ENCODE measurements at places on chromosomes 5 and 9. TPM values are rescaled to one million over a fixed set of nuclear protein-coding genes. Genes with fewer than 3 reads are reported as not detected.

The SPATA31A3 gene
- total RNA-seq, result not detected

The NRG2 gene
- total RNA-seq, result not detected

The SLCO6A1 gene
- not detected for total RNA-seq

- no peak overlapping the region for H3K27ac ChIP-seq
- DNase-seq, result no peak
- H3K4me3 ChIP-seq, result no peak overlapping the region
- no peaks in the 10 kb centered on the region for H3K27me3 ChIP-seq
- no peaks in the 10 kb centered on the region for H3K36me3 ChIP-seq
Measured at GRCh38 chr5:51983161-51983560, 599.9 kb downstream of the ISL1 start.

- no peak overlapping the region for H3K27ac ChIP-seq
- no peaks in the 10 kb centered on the region for H3K36me3 ChIP-seq
- H3K4me3 ChIP-seq, result no peak overlapping the region
- no peaks in the 10 kb centered on the region for H3K27me3 ChIP-seq
Measured at GRCh38 chr9:116844621-116845020, 157.5 kb downstream of the TRIM32 start.

- H3K36me3 ChIP-seq, result no peaks in the 10 kb centered on the region
- H3K4me3 ChIP-seq, result no peak overlapping the region
- no peaks in the 10 kb centered on the region for H3K4me1 ChIP-seq
Measured at GRCh38 chr5:36215910-36216309, 25.8 kb downstream of the NADK2 start.

GRCh38 chr5:143495110-143495509 lies 91.6 kb upstream of the NR3C1 start:
- no peaks in the 10 kb centered on the region for H3K27me3 ChIP-seq
- H3K27ac ChIP-seq, result no peak overlapping the region
- no peaks in the 10 kb centered on the region for H3K4me1 ChIP-seq
- no peak overlapping the region for H3K4me3 ChIP-seq
- no peaks in the 10 kb centered on the region for H3K36me3 ChIP-seq

GRCh38 chr5:149408252-149409099 lies 29.4 kb upstream of the IL17B start:
- H3K4me3 ChIP-seq, result peak overlapping the region; percentile 68
- H3K27me3 ChIP-seq, result no peaks in the 10 kb centered on the region
- H3K36me3 ChIP-seq, result no peaks in the 10 kb centered on the region
- H3K4me1 ChIP-seq, result peaks cover 20% of the 10 kb centered on the region

- DNase-seq, result no peak
- H3K36me3 ChIP-seq, result no peaks in the 10 kb centered on the region
- no peaks in the 10 kb centered on the region for H3K4me1 ChIP-seq
- H3K4me3 ChIP-seq, result no peak overlapping the region
Measured at GRCh38 chr5:1208221-1208742, 6.9 kb downstream of the SLC6A19 start.

- no peaks in the 10 kb centered on the region for H3K4me1 ChIP-seq
- H3K27ac ChIP-seq, result no peak overlapping the region
- H3K36me3 ChIP-seq, result no peaks in the 10 kb centered on the region
- no peak for DNase-seq
- no peaks in the 10 kb centered on the region for H3K27me3 ChIP-seq
Measured at GRCh38 chr5:128579639-128580038, 41.6 kb upstream of the FBN2 start.

GRCh38 chr9:121815084-121815483 lies 163.7 kb downstream of the DAB2IP start:
- no peaks in the 10 kb centered on the region for H3K27me3 ChIP-seq
- H3K27ac ChIP-seq, result no peak overlapping the region
- H3K4me1 ChIP-seq, result peaks cover 5% of the 10 kb centered on the region
- no peaks in the 10 kb centered on the region for H3K36me3 ChIP-seq
- no peak for DNase-seq

DNA sequence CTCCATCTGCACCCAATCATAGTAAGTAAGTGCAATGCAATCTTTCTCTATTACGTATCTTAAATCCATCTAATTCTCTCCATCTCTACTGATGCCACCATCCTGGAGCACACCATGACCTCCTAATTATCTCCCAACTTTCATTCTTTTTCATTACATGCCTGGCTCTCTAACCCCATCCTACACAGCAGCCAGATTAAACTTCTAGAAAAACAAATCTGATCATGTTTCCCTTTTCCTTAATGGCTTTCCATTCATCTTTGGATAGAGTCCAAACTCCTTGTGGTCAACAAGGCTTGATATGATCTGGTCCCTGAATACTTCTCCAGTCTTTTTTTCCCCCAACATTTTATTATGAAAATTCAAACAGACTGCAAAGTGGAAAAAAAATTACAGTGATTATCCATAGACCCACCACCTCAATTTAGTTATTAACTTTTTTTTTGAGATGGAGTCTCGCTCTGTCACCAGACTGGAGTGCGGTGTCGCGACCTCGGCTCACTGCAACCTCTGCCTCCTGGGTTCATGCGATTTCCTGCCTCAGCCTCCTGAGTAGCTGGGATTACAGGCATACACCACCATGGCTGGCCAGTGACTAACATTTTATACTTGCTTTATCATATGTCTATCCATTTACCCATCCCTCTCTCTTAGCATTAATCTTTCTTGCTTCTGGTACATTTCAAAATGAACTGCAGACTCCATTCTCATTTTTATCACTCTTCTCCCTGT lies 5.2 kb downstream of the PPP2R2B start:
- DNase-seq, result no peak
- no peaks in the 10 kb centered on the region for H3K36me3 ChIP-seq
- no peaks in the 10 kb centered on the region for H3K27me3 ChIP-seq
- no peak overlapping the region for H3K4me3 ChIP-seq
- no peaks in the 10 kb centered on the region for H3K4me1 ChIP-seq

- H3K4me3 ChIP-seq, result no peak overlapping the region
- no peaks in the 10 kb centered on the region for H3K4me1 ChIP-seq
- no peaks in the 10 kb centered on the region for H3K27me3 ChIP-seq
Measured at GRCh38 chr5:115343855-115344254, 47.4 kb upstream of the CCDC112 start.

DNA sequence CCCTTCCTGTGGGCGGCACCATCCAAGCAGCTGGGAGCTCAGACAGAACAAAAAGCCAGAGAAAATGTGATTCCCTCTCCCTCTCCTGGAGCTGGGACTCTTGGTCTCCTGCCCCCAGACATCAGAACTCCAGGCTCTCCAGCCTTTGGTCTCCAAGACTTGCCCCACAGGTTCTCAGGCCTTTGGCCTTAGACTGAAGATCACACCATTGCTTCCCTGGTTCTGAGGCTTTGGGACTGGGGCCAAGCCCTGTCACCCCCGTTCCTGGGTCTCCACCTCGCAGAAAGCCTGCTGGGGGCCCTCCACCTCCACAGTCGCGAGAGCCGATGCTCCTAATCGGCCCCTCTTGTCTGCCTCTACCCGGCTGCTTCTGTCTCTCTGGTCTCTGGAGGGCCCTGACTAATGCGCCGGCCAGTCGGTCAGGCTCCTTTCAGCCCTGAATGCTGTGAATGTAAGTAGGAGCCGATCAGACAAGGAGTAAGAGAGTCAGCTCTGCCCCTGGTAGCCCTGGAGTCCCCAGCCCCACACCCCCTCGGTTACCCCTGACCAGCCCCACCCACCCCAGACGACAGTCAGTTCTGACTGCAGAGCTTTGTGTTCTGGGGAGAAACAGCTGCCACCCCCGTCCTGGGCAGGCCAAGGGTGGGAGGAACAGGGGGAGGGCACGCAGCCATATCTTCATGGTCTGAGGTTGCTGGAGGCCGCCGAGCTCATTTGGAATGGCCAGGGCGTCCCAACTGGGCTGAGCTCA lies 57.5 kb downstream of the VAV2 start:
- H3K4me3 ChIP-seq, result no peak overlapping the region
- no peaks in the 10 kb centered on the region for H3K4me1 ChIP-seq
- no peak for DNase-seq
- H3K27ac ChIP-seq, result peak overlapping the region; percentile 13

DNA sequence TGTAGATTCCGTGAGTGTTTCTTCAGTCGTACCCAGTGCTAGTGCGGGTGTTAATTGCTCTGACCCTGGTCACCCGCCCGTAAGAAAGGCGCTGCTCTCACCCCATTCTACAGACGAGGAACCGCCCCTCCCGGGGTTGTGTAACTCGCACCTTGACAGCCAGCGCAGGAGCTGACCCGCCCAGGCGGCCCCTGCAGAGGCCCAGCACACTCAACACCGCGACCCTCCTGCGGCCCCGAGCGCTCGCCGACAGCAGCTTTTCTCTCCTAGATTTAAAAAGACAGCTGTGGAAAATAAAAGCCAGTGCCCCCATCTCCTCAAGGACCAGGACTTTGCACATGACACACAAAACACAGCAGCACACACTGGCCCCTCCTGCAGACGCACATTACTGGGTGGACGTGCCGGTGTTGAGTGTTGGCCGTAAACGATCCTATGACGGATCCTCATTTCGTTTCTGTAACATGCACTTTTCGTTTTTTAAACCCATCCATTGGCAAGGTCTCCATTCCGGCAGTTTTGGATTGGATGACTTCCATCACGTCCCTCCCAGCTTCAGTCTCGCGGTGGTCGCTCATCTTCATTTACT lies 22.9 kb downstream of the OR2V2 start:
- peaks cover 15% of the 10 kb centered on the region for H3K27me3 ChIP-seq
- H3K27ac ChIP-seq, result no peak overlapping the region
- DNase-seq, result no peak
- no peaks in the 10 kb centered on the region for H3K4me1 ChIP-seq
- H3K4me3 ChIP-seq, result no peak overlapping the region
- no peaks in the 10 kb centered on the region for H3K36me3 ChIP-seq

GRCh38 chr9:70020991-70021571 lies 22.6 kb upstream of the MAMDC2 start:
- DNase-seq, result peak; percentile 51
- H3K27me3 ChIP-seq, result no peaks in the 10 kb centered on the region
- H3K27ac ChIP-seq, result peak overlapping the region; percentile 35

DNA sequence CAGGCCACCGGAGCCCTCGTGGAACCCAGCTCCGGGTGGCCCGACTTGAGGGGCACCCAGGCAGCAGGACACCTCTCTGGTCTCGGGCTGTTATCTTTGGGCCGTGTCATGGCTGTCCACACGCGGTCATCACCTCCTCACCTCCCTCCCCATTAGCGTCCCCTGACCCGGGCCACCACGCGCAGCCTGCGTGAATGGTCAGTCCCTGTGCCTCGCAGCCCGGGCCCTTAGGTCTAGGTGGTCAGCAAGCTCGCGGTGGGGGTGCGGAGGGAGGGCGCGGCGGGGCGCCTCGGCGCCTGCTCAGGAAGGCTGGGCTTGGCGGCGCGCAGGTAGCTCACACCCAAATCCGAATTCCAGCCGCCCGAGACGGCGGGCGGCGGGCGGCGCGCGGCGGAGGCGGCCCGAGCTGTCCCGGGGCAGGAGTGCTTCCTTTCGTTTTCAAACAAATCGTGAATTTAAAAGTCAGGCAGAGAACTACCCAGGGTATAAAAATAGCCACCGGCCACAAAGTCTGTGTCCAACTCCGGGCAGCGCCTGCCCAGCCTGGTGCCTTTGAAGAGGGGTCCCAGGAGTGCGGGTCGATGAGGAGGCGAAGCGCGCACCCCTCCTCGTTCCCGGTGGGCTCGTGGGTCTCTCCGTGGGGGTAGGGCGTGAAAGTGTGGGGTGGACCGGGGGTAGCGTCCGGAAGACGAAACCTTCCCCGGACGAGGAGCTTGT lies 1.0 kb upstream of the RXRA start:
- peak overlapping the region; percentile 83 for H3K4me3 ChIP-seq
- no peaks in the 10 kb centered on the region for H3K27me3 ChIP-seq
- peak; percentile 68 for DNase-seq

- H3K4me1 ChIP-seq, result no peaks in the 10 kb centered on the region
- H3K4me3 ChIP-seq, result no peak overlapping the region
- no peaks in the 10 kb centered on the region for H3K36me3 ChIP-seq
- H3K27ac ChIP-seq, result no peak overlapping the region
- no peaks in the 10 kb centered on the region for H3K27me3 ChIP-seq
Measured at GRCh38 chr9:108673386-108673785, 182.4 kb downstream of the ACTL7B start.

DNA sequence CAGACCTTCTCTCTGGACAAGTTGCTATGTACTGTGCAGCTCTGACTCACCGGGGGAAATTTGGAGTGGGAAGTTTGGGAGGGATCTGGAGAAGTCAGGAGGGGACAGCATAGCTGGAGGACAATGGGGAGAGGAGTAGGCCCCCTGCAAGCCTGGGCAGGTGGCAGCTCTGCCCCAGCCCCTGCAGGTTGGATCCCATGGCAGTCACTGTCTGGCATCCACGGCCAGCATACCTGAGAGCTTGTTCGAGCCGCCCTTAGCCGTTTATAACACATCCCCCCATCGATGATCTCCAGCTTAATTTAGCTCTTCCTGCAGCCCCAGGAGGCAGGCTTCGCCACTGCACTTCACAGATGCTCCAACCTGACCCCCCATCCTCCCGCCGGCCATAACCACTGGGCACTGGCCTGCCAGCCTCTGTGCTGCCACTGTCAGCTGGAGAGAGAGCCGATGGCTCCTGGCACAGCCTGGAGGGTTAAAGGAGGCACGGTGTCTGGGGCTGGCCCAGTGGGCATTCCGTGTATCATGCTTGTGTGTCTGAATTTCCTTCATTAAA lies 57.7 kb upstream of the RNU6ATAC start:
- H3K36me3 ChIP-seq, result no peaks in the 10 kb centered on the region
- no peak overlapping the region for H3K27ac ChIP-seq
- DNase-seq, result no peak
- H3K4me3 ChIP-seq, result no peak overlapping the region

DNA sequence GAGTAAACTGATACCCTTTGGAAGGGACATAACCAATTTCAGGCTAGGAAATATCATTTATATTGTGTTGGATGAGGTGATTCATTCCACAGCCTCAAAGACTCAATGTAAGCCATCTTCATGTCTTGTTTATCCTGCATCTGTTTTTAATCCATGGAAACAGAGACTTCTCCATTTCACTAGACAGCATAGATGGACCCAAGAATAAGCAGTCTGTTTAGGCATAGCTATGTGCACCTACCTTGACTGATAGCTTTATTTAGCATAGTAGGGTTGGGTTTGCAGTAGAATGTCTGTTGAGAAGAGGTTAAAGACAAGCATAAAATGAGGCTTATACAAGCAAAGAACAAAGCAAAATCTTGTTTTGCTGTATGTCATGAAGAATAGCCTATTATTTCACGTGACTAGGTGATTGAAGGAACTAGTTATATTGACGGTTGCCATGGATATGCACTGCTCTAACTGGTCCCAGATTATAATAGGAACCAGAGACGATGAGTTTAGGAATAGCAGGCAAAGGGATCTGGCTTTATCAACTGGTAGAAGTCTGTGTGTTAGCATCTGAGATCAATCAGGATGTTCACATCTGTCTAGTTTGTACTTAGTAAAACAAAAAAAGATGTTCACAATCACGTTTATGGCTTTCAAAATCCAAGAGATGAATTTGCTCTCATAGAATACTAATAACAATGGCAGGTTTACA lies 154.8 kb upstream of the KLF9 start:
- H3K27ac ChIP-seq, result no peak overlapping the region
- H3K27me3 ChIP-seq, result no peaks in the 10 kb centered on the region
- DNase-seq, result no peak
- no peaks in the 10 kb centered on the region for H3K36me3 ChIP-seq
- no peaks in the 10 kb centered on the region for H3K4me1 ChIP-seq

DNA sequence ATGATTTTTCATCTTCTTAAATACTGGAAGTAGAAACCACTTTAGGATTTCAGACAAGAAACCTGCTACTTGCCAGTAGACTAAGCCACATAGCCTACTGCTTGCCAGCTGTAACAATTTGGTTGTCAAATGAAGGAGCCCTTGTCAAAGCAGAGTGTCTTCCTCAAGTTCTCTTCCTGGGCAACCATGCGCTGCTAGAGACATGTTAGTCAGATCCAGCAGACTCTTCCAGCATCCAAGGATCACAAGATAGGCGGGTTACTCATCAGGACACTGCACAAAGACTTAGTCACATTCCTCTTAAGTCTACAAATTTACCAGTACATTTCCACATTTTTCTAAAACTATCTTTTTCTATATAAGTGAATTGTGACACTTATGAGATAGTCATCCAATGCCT lies 24.4 kb downstream of the SKIC3 start:
- H3K27me3 ChIP-seq, result no peaks in the 10 kb centered on the region
- H3K27ac ChIP-seq, result no peak overlapping the region

All from uterus (tissue), 4 donors.